Activated CD4-positive, alpha-beta T cell treated with anti-CD3 and anti-CD28 coated beads, Interleukin-2, amount 10 ng/mL, durations not matched to agents 7 days and 5 days (primary cell): ENCODE measurements at places on chromosomes 11 and 22. TPM values are rescaled to one million over a fixed set of nuclear protein-coding genes. Genes with fewer than 3 reads are reported as not detected.
A peak's percentile ranks its signal among the peaks of the same experiment; 100 is the strongest.

Gene IFITM10
- 0.96 TPM for total RNA-seq

- H3K27ac ChIP-seq: peak overlapping the region; percentile 100
- H3K27me3 ChIP-seq: no peaks in the 10 kb centered on the region
- peaks cover 53% of the 10 kb centered on the region for H3K4me1 ChIP-seq
- peaks cover 19% of the 10 kb centered on the region for H3K36me3 ChIP-seq
Measured at GRCh38 chr22:50622723-50623327, 5.1 kb downstream of the ARSA start.

DNA sequence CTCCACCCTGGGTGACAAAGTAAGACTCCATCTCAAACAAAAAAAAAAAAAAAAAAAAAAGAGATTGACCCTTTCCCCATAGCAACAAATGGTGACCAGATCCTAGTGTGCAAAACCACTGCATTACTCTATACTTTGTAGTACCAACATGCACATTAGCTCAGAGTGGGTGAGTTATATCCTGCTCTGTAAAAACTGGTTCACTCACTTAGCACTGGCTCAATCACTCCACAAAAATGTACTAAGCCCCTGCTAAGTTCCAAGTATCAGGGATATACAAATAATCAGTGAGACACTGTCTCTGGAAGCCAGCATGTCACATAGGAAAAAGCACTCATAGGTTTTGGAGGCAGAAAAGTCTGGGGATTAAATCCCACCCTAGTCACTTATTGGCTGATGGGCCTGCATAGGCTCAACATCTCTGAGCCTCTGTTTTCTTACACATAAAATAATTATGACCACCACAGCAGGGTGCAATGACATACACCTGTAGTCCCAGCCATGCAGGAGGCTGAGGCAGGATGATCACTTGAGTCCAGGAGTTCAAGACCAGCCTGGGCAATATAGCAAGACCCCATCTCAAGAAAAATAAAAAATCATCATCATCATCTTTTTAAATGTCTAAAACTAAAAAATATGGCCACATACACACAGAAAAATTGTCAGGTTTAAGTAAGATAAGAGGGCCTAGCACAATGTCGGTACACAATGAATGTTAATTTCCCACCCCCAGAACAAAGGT is 11.9 kb downstream of the FAM168A start:
- no peak for DNase-seq
- H3K36me3 ChIP-seq: peaks cover 14% of the 10 kb centered on the region
- H3K4me1 ChIP-seq: peaks cover 13% of the 10 kb centered on the region
- no peak overlapping the region for H3K27ac ChIP-seq
- no peak overlapping the region for H3K4me3 ChIP-seq
- no peaks in the 10 kb centered on the region for H3K27me3 ChIP-seq

Gene RAB3IL1
- total RNA-seq: not detected

GRCh38 chr11:46335890-46336562 is 11.2 kb upstream of the DGKZ start:
- H3K27ac ChIP-seq: peak overlapping the region; percentile 69
- DNase-seq: no peak
- H3K36me3 ChIP-seq: peaks cover 5% of the 10 kb centered on the region
- H3K4me3 ChIP-seq: peak overlapping the region; percentile 16

Gene OSM
- total RNA-seq: 74.7 TPM

DNA sequence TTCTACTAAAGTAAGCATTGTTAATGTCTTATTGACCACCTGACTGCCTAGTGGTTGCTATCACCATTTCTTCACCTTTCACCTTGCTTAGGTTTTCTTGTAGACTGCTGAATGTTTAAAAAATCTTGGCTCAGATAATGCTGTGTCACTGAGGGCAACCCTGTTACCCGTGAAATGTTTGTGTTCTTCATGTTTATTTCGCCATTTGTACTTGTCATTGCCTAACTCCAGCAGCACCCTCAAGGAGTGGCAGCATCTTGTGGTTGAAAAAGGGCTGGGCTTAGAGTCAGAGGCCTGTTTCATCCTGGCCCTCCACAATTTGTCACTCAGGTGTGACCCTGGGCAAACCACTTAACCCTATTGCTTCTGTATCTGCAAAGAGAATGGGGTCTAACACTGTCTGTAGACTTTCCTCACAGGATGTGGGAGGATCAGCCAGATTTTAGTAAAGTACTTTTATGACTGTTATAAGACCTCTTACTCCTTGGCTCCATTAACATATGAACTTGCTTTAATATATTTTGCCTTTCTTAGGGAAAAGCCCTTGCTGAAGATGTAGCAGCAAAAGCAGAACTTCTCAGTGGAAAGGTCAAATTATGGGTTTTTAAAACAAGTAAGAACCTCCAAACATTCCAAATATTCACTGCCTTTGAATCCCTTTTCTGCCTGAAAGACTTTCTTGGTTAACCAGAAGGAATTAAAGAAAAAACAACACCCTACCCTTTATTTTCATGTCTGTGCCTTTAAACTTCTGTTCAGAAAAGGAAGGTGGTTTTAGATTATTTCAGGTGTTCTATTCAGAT is 154.5 kb upstream of the C11orf87 start:
- peaks cover 2% of the 10 kb centered on the region for H3K27me3 ChIP-seq
- H3K4me1 ChIP-seq: no peaks in the 10 kb centered on the region
- no peak overlapping the region for H3K4me3 ChIP-seq

GRCh38 chr22:30158744-30159500 is 78.7 kb downstream of the HORMAD2 start:
- H3K4me3 ChIP-seq: no peak overlapping the region
- peaks cover 6% of the 10 kb centered on the region for H3K36me3 ChIP-seq
- H3K27me3 ChIP-seq: no peaks in the 10 kb centered on the region
- peaks cover 35% of the 10 kb centered on the region for H3K4me1 ChIP-seq
- peak overlapping the region; percentile 64 for H3K27ac ChIP-seq

DNA sequence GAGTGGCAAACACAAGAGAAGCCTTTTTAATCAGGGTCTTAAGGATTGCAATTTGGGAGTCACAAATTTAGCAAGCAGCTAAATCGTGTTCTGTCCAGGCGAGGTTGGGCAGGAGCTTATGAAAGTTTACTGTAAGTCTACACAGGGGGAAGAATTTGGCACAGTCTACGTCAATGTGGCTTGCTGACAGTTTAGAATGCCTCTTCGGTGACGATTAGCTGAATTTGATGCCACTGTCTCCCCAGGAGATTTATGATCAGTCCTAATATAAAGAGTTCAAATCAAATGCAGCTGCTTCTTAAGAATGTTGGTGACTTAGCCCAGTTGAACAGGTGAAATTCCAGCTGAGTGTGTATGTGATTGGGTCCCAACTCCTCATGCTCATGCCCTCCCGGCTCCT is 114.1 kb upstream of the CLPB start:
- H3K27me3 ChIP-seq: peaks cover 13% of the 10 kb centered on the region
- no peak for DNase-seq
- no peak overlapping the region for H3K27ac ChIP-seq

- peaks cover 2% of the 10 kb centered on the region for H3K27me3 ChIP-seq
- no peaks in the 10 kb centered on the region for H3K36me3 ChIP-seq
- H3K4me3 ChIP-seq: no peak overlapping the region
- no peak overlapping the region for H3K27ac ChIP-seq
Measured at GRCh38 chr11:120482149-120482548, 29.4 kb upstream of the GRIK4 start.

Gene CCDC87
- not detected for total RNA-seq

Gene IL17REL
- not detected for total RNA-seq

GRCh38 chr11:58075781-58076180 is 45.0 kb downstream of the OR6Q1 start:
- H3K36me3 ChIP-seq: no peaks in the 10 kb centered on the region
- DNase-seq: no peak
- H3K4me1 ChIP-seq: no peaks in the 10 kb centered on the region
- H3K4me3 ChIP-seq: no peak overlapping the region
- H3K27me3 ChIP-seq: peaks cover 2% of the 10 kb centered on the region

Gene C11orf21
- 66.4 TPM for total RNA-seq

Gene HTR3A
- total RNA-seq: not detected

GRCh38 chr11:69215216-69215615 is 59.5 kb downstream of the SMIM38 start:
- no peak for DNase-seq
- no peaks in the 10 kb centered on the region for H3K36me3 ChIP-seq
- peaks cover 5% of the 10 kb centered on the region for H3K4me1 ChIP-seq
- no peaks in the 10 kb centered on the region for H3K27me3 ChIP-seq

Gene GRIK4
- not detected for total RNA-seq

Gene RBMXL2
- total RNA-seq: not detected

DNA sequence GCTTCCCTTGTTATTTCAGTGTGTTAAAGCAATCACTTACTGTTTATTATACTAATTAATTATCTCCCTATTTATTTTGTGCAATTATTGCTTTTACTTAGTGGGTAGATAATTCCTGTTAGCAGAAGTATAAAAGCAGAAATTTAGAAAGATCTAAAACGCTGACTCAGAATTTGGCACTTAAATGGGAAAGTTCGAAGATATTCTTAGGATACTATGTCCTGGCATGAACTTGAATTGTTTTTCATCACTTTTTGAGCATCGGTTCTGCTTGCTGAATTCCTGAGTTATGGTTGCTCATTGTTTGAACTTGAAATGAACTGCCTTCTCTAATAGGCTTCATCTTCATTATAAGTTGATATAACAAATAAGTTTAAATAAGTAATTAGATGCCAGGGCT is 325.4 kb downstream of the JRKL start:
- no peaks in the 10 kb centered on the region for H3K27me3 ChIP-seq
- no peaks in the 10 kb centered on the region for H3K4me1 ChIP-seq
- no peak for DNase-seq
- no peak overlapping the region for H3K4me3 ChIP-seq
- no peaks in the 10 kb centered on the region for H3K36me3 ChIP-seq

- peaks cover 17% of the 10 kb centered on the region for H3K36me3 ChIP-seq
- peaks cover 9% of the 10 kb centered on the region for H3K4me1 ChIP-seq
- no peak for DNase-seq
- H3K27ac ChIP-seq: no peak overlapping the region
- H3K27me3 ChIP-seq: no peaks in the 10 kb centered on the region
Measured at GRCh38 chr11:78282821-78283220, 94.1 kb downstream of the USP35 start.

Gene HMOX1
- total RNA-seq: 0.32 TPM

GRCh38 chr11:116972691-116973090 is 125.5 kb downstream of the SIK3 start:
- H3K4me3 ChIP-seq: no peak overlapping the region
- no peaks in the 10 kb centered on the region for H3K36me3 ChIP-seq
- no peak for DNase-seq
- no peak overlapping the region for H3K27ac ChIP-seq

DNA sequence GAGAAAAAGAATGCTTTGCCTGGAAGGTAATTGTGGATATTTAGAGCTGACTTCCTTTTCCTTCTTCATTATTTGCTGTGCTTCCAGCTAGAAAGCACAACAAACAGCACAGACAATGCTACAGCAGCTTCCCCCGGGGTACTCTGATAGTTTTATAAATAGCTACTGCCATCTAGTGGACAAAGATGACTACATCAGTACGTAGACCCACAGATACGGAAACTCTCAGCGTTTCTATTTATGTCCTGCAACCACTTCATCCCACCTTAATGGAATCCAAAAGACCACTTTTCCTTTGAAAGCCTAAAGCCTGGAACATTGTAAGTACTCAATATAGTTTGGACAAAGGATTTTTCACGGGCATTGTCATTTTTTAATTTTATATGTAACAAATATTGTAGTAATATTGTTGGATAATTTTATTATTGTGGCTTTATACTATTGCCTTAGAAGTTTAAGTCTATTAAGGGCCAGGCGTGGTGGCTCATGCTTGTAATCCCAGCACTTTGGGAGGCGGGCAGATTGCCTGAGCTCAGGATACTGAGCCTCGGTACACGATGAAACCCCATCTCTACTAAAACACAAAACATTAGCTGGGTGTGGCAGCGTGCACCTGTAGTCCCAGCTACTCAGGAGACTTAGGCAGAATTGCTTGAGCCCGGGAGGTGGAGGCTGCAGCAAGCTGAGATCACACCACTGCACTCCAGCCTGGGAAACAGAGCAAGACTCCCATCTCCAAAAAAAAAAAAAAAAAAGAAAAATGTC is 7.5 kb downstream of the HSPA8 start:
- no peak overlapping the region for H3K4me3 ChIP-seq
- peaks cover 53% of the 10 kb centered on the region for H3K36me3 ChIP-seq
- H3K4me1 ChIP-seq: peaks cover 45% of the 10 kb centered on the region
- peak; percentile 54 for DNase-seq
- no peaks in the 10 kb centered on the region for H3K27me3 ChIP-seq

DNA sequence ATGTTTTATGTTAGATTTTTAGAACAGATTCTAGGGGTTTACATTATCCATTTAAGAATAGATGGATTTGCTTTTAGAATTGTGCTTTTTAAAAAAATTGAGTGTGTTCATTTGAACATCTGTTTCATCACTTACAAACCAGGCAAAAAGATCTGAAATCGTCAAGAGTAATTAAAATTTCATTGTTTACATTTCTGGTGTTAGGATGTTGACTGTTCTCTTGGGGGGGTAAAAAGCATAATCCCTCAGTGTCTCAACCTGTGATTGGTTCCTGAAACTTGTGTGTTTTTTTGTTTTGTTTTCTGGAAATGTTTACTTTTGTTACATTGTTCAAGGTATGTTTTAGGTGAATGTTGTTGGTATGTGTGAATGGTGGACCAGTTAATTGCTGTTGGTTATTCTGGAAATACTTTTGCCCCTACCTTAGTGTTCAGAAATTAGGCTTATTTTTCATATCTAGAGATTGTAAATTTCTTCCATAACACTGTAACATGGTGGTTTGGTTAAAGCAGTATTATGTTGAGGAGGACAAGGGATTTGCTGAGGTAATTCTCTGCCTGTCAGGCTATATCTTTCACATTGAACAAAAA is 4.8 kb downstream of the PCF11 start:
- H3K4me3 ChIP-seq: peak overlapping the region; percentile 99
- H3K4me1 ChIP-seq: peaks cover 55% of the 10 kb centered on the region
- H3K27me3 ChIP-seq: no peaks in the 10 kb centered on the region
- peak overlapping the region; percentile 77 for H3K27ac ChIP-seq
- DNase-seq: no peak

Gene OR52N4
- 1.1 TPM for total RNA-seq

DNA sequence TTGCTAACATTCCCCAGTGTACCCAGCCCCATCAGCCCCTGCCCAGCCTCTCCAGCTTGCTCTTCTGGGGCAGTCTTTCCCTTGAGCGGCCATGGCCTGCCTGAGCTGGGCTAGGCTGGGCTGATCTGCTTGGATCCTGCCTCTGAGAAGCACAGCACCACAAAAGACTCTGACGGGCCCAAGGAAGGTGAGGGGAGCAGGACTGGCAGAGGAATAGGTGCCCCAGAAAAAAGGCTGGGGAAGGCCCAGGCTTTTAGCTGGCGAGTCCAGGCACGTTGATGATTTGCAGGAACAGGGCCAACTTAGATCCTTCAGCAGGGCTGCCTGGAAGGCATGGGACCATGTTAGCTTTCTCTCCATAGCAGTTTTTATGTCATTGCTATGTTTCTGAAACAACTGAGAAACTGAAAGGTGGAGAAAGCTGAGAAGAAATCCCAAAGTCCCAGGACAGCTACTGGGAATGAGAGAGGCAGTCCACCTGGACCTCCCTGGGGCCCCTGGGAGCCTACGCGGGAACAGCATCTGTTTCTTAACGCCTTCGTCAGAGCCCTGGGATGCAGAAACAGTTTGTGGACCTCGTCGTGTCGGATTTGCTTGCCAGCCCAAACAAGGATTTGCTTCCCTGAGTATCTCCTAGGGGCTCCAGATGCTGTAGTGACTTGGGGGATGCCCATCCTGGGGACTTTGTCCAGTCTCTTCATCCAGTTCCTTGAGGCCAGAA is 24.4 kb upstream of the FXYD6 start:
- peaks cover 7% of the 10 kb centered on the region for H3K4me1 ChIP-seq
- no peak for DNase-seq
- no peak overlapping the region for H3K27ac ChIP-seq
- H3K36me3 ChIP-seq: no peaks in the 10 kb centered on the region

Gene FLRT1
- not detected for total RNA-seq

Gene DEFB108B
- total RNA-seq: not detected

- DNase-seq: no peak
- no peaks in the 10 kb centered on the region for H3K4me1 ChIP-seq
- H3K27ac ChIP-seq: no peak overlapping the region
- no peaks in the 10 kb centered on the region for H3K36me3 ChIP-seq
Measured at GRCh38 chr11:10328314-10329098, 23.6 kb downstream of the ADM start.

Gene CCDC157
- 4.3 TPM for total RNA-seq
